Fibroblast of the aortic adventitia (primary cell): ENCODE measurements at places on chromosomes 1 and 21.

GRCh38 chr1:186002406-186002805 lies 268.2 kb downstream of the HMCN1 start:
- DNase-seq = peak; percentile 41

- no peak for DNase-seq
Measured at GRCh38 chr1:70017770-70018169, 187.6 kb downstream of the LRRC40 start.

DNA sequence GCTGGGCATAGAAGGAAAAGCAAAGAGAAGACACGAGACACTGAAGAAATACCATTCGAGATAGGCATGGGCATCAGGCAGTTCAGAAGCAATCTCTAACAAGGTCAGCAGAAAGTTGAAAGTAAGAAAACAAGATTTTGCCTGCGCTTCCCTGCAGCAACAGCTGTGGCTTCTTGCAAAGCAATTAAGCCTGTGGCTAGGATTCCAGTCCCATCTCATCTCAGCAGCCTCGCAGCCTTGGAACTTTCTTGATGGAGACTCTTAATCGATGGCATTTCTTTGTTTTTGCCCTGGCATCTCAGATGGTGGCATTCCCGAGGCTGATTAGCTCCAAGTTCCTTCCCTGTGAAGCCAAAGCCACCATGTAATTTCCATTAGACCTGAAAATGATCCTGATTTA lies 64.6 kb upstream of the SPAG17 start:
- DNase-seq = no peak

- DNase-seq = no peak
Measured at GRCh38 chr1:90476411-90476810, 240.7 kb downstream of the BARHL2 start.

DNA sequence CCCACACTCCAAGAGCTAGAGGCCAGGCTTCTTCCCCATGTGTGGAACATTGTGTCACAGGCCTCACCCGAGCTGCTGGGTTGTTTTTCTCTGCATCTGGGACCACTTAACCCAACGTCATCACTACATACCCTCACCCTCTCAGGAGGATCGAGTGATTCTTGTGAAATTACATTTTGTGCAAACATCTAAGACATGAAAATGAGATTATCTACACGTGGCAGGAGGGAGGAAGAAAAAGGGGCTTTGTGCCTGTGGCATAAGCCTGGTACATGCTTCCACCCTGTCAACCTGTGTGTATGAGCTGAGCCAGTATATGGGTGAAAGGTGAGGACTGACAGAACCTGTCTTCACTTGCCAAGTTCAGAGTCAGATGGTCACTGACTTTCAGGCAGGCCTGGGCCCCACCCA lies 1.6 kb downstream of the CPT2 start:
- DNase-seq = peak; percentile 74

DNA sequence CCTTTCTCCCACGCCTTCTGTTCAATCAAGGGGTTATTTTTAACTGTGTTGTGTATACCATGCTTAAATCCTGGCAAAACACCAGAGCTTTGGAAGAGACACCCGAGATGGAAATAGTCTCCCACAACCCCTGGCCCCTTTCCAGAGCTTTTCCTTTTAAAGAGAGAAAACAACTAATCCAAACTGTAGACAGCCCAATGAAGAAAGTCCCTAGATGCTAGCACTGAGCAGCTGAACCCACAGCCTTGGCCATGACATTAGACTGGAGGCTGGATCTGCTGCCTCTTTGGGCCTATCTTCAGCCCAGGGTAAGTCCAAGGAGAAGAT lies 64.9 kb upstream of the ARTN start:
- peak; percentile 84 for DNase-seq

DNA sequence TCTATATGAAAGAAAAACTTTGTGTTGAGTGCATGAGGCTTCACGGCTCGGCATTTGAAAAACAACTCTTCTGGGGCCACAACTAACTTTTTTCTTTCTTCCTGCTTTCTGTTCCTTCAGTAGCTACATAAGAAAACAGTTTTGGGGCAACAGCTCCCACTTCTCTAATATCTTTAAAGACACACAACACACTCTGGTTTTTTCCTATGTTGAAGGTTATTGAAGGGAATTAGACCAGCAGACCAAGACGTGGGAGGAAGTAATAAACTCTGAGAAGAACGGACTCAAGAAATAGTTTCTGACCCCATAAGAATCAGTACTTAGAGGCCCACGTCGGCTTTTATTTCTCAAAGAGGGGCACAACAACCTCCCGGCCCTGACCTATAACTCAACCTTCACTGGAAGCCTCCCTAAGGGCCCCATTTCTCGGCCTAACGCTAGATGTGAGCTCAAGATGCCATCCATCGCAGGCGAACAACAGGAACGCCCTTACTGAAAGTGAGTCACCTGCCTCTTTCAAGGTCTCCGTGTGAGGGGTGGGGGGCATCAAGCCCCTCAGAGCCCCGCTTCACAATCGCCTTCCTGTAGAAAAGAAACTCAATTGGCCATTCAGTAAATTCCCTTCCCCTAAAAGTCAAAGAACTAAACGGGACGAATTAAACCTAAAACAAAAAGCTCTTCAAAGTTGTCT lies 844 bp downstream of the ZMYM6 start:
- DNase-seq = peak; percentile 56

DNA sequence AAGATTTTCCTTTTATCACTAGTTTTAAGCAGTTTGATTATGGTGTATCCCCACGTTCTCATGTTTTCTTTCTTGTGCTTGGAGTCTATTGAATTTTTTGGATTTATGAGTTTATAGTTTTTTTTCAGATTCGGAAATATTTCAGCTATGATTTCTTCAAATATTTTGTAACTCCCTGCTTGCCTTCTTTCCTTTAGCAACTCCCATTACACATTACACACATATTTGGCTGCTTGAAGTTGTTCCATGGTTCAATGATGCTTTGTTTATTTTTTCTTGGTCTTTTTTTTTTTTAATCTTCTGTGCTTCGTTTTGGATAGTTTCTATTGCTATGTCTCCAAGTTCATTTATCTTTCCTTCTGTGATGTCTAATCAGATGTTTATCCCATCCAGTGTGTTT lies 48.5 kb upstream of the WARS2 start:
- peak; percentile 62 for DNase-seq

DNA sequence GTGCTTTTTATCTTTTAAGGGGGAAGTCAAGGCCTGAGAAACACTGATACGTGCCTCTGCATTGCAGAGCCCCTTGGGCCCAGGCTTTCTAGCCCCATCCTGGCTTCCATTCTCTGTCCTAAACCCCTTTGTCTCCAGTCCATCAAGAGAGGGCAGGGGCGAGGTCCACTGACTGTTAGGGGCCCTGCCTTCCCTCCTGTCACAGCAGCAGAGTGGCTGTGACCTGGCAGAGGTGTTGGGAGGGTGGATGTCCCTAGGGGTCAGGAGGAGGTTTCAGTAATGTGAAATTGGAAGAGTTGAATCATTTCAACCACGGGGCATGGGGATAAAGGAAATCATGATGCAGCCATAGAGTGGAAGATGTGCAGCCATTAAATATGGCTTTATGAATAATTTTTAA lies 24.0 kb downstream of the SOX13 start:
- no peak for DNase-seq

GRCh38 chr21:38476385-38476784 lies 21.9 kb downstream of the ERG start:
- no peak for DNase-seq

- no peak for DNase-seq
Measured at GRCh38 chr1:84121360-84121759, 22.7 kb upstream of the PRKACB start.

- DNase-seq = no peak
Measured at GRCh38 chr1:4433075-4433474, 221.3 kb upstream of the AJAP1 start.

GRCh38 chr1:153360190-153360589 lies 2.5 kb downstream of the S100A9 start:
- DNase-seq = no peak

- DNase-seq = no peak
Measured at GRCh38 chr1:4935807-4936206, 281.4 kb downstream of the AJAP1 start.

DNA sequence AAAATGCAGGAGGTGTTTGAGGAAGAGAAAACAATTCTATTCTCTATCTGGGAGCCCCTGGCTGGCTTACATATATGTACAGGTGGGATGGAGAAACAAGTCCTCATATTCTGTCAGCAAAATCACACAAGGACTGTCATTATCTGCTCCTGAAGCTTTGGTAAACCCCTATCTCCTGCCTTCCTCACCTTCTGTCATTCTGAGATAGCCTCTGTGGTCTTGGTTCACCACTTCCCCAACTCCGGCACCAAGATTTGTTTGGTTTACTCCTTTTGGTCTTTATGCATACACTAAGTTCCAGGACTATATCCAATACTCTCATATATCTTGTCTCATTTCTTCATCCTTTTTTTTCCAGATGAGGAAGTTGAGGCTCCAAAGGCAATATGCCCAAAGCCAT lies 551.1 kb downstream of the PLPP3 start:
- DNase-seq = no peak
